Esophagus mucosa (tissue), 1 donor: ENCODE measurements at places on chromosomes 13 and 19.

DNA sequence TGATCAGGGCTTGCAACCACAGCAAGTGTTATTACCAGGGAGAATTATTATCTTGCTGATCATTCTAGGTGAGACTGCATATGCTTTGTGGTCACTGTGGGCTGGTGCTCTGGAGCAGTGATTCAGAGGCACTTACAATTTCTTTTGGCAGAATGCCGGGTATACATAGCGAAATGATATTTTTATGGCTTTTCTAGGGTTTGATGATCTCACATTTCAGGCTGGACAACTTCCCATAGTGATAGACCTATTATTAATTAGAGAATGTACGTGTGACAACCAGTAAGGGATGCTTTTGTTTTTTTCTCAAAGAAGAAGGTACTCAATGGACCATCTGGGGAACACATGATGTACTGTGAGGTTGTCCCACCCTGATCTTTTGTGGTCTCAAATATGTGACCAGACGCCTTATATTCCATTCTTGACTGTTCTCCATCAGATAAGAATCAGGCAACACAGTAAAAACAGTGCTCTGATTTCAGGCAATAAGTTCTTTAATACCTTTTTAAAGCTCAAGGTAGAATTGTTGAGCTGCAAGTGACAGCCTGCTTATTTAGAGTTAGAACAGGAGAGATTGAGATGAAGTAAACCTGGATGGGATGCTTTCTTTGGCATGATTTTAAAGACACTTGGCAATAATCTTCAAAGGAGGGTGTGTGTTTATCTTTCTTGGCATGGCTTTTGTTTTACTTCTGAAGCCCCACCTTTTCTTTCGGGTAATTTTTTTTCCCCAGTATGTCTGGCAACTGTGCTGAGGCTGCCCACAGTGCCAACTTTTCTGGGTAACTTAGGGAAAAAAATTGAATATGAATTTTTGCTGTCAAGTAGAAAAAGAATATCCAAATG is 27.4 kb upstream of the SCEL start:
- peak; percentile 69 for ATAC-seq

DNA sequence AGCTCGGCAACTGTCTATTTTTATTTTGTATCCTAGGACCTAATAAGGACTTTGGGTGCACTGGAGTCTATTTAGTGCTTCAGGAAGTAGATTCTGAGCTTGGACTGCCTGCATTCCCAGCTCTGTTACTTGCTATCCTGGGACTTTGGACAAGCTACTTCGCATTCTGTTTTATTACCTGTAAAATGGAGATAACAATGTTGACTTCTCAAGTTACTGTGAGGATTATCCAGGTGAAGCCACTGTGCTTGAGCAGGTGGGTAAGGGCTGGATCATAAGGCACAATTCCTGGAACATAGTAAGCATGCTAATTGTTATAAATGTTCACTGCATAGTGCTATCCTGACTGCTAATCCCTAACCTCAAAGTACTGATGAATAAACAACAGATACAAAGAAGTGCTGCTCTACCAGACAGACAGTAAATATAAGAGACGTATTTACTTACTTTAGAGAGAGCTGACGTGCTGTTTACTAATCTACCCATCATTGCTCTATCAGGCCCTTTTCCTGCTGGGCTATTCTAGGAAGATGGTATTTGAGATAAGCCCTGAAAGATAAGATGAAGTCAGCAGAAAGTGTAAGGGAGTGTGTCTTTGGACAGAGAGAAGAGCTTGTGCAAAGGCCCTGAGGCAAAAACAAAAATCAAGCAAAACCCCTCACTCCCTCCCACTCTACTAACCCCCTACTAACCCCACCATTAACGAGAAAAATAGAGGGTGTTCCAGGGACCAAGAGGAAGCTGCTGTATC is 50.8 kb upstream of the FLT1 start:
- ATAC-seq: no peak

- no peak for ATAC-seq
Observed at GRCh38 chr19:20453425-20453935, 112.1 kb downstream of the ZNF737 start.

GRCh38 chr19:12265921-12266704 is 28.6 kb downstream of the ZNF44 start:
- ATAC-seq: no peak

DNA sequence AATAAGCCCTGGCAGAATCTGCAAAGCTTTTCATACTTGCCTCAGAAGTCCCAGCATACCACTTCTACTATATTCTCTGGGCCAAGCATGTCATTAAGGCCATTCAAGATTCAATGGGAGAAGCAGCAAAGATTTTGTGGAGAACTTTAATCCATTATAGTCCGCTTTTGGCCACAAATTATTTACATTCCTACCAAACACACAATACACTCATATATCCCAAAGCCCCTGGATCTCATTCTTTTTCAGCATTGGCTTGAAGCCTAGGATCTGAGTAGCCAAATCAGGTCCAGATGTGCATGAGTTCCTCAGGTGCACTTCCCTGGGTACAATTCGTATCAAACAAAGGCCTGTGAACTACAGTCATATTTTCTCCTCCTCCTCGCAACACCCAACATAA is 203.4 kb downstream of the NDFIP2 start:
- ATAC-seq: no peak

DNA sequence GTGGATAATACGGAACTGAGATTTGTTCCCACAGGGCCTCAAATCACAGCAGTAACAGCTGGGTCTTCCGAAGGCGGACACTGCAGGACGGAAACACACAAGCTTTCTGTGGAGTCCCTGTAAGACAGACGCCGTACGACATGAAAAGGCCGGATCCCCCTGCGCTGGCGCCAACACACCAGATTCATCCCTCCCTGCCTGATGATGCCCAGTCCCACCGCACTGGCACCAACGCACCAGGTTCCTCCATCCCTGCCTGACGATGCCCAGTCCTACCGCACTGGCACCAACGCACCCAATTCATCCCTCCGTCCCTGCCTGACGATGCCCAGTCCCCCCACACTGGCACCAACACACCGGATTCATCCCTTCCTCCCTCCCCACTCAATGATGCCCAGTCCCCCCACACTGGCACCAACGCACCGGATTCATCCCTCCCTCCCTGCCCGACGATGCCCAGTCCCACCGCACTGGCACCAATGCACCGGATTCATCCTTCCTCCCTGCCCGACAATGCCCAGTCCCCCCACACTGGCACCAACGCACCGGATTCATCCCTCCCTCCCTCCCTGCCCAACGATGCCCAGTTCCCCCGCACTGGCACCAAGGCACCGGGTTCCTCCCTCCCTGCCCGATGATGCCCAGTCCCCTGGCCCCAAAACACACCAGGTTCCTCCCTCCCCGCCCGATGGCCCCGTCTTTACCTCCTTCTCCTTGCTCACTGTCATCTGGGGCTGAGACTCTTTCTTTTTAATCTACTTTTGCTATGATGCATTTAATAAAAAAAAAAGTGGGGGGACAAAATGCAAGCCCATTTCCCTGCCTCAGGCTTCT is 55.1 kb downstream of the RASA3 start:
- no peak for ATAC-seq

DNA sequence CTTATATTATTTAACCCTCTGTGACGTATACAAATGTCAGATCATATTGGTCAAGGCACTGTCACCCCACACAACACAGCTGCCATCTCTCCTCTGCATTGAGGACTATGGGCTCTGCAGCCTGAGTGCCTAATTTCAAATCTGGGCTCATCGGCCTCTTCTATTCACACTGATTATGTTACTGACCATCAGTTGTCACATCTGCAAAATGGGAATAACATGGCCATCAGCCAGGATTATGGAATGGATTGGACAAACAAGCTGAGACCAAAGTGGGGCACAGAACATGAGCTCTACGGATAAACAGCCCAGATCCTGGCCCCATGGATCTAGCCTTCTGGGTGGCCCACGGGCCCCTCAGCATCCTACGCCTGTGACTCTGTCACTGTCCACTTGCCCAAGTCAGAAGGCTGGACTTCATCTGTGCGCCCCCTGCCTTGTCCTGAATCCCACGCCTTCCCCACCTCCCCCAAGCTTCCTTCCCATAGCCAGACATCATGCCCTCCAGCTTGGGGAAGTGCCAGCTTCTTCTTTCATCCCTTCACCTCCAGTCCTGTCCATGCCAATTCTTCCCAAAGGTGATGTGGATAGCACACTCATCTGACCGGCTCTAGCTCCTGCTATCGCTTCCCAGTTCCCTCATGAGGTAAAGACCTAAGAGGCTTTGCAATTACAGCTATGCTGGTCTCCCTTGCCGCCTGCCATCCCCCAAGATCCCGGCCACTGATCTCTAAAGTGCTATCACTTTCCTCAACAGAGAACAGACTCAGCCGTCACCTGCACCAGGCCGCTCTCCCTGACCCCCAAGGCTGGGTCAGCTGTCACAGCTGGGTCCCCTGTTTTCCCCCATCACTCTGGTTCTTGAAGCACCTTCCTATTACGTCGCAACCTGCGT is 872 bp downstream of the FARSA start:
- ATAC-seq: no peak
